Activated CD4-positive, alpha-beta memory T cell treated with anti-CD3 and anti-CD28 coated beads, Interleukin-2, amount 10 ng/mL, durations not matched to agents 7 days and 5 days (primary cell): ENCODE measurements at places on chromosomes 12 and 14. TPM values are rescaled to one million over a fixed set of nuclear protein-coding genes. Genes with fewer than 3 reads are reported as not detected.

- DNase-seq, result no peak
Measured at GRCh38 chr12:112115259-112116045, 6.9 kb upstream of the NAA25 start.

- DNase-seq, result no peak
Measured at GRCh38 chr12:5588176-5588575, 156.3 kb downstream of the NTF3 start.

DNA sequence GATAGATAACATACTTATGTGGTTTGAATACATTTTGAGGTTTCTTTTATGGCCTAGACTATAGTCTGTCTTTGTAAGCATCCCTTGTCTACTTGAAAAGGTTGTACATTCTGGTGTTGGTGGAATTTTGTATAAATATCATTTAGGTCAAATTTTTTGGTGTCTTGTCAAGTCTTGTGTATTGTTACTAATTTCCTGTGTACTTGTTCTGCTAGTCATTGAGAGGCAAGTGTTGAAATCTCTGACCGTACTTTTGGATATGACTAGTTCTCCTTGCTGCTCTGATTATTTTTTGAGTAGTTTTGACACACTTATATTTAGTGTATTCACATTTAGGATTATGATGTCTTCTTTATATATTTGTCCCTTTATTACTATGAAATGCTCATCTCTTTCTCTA, 219.6 kb downstream of the CCDC91 start:
- DNase-seq, result no peak

GRCh38 chr12:13179211-13180074, 17.1 kb upstream of the EMP1 start:
- peak; percentile 81 for DNase-seq

The FSCB gene
- total RNA-seq, result not detected

- DNase-seq, result no peak
Measured at GRCh38 chr14:70701610-70702009, 59.9 kb downstream of the TTC9 start.

The EGLN3 gene
- 10.9 TPM for total RNA-seq

DNA sequence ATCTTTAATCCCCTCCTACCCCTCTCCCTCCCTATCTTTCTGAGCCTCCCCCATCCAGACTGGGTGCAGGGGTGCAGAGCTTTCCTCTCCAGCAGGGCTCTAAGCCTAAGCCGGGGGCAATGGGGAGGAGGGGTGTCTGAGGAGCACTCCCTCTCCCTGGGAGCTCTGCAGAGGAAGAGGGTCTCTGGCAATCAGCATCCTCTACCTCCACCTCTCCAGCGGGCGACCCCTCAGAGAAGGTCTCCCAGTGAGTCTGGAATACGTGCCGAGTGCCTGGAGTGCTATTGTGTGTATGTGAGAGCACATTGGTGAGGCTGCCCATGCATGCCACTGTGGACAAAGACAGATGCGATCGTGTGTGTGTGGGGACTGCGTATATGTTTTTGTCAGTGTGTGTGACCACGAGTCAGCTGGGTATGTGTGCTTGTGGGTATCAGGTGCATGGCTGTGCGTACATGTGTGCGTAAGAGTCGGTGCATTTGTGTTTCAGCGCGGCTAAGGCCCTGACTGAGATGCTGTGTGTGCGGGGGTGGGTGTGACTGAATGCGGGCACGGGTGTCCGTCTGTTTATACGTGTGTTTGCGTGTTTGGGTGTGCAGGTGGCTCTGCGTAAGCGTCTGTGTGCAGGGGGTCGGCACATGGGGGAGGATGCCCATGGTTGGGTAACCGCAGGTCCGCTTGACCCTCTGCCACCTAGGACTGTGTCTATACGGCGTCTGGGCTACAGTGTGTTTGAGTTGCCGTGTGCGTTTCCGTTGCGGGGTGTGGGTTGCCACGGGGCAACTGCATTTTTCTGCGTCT, 905 bp upstream of the DLK1 start:
- no peak for DNase-seq

- DNase-seq, result no peak
Measured at GRCh38 chr14:57974896-57975295, 109.0 kb upstream of the SLC35F4 start.

DNA sequence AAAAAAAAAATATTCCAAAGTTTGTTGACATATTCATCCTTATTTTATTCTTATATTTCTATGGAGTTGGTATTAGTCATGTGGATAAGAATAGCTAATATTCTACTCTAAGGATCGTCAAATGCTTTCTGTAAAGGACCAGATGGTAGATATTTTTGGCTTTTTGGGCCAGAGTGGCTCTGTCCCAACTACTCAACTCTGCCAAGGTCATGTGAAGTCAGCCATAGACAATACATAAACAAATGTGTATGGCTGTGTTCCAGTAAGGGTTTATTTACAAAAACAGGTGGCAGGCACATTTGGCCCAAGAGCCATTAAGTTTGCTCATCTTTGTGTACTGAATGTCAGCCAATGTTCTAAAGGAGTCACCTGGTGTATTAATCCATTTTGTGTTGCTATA, 131.8 kb downstream of the TBX5 start:
- DNase-seq, result no peak

The SLC35E3 gene
- 8.8 TPM for total RNA-seq

- DNase-seq, result no peak
Measured at GRCh38 chr14:54789166-54789565, 113.5 kb downstream of the GCH1 start.

DNA sequence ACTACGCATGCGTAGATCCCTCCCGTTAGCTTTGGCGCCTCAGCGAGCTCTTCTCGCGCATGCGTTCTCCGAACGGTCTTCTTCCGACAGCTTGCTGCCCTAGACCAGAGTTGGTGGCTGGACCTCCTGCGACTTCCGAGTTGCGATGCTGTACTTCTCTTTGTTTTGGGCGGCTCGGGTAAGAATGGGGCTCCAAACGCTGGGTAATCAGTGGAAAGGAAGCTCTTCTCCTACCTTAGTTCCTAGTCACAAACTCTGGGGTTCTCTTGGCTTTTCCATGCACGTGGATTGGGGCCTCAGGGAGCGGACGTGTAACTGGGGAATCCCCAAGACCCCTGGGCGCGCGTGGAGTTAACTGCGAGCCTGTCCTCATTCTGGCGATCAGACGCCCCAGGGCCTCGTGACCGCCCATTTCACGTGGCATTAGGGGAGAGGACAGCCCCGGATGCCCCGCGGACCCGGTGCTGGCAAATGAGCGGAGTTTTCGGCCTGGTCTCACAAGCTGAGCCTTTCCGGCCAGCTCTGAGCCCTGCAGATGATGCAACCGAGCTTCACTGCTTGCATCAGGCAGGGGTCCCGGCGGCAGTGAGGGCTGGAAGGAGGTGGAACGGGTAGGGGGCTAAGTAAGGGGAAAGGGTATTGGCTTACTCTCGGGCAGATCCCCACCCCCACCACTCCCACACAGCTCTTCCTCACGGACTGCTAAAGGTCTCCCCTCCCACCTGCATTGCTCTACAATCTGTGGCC, at the start of gene SHMT2:
Gene SHMT2 (plus strand): TSS at position 78 of the 747 bp plus-strand sequence. CDS start 68 bp downstream, at position 146.
- peak; percentile 93 for DNase-seq

The PAX9 gene
- total RNA-seq, result not detected

The ASPG gene
- not detected for total RNA-seq

The MYF5 gene
- total RNA-seq, result not detected

- peak; percentile 66 for DNase-seq
Measured at GRCh38 chr12:89542912-89543592, 17.2 kb upstream of the POC1B start.

DNA sequence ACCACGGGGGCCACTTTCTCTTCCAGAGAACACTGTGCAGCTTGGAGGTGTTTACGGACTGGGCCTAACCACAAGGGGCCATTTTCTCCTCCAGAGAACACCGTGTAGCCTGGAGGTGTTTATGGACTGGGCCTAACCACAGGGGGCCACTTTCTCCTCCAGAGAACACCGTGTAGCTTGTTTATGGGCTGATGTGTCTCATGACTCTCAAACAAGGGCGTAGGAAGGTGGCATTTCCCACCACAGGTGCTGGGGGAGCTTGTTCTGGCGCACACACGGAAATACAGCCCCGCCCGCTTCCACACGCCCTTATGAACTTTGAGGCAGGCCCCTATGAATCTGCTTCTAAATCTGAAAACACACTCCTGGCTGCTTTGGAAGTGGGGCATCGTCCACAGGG, 174.6 kb upstream of the SFSWAP start:
- peak; percentile 27 for DNase-seq

- no peak for DNase-seq
Measured at GRCh38 chr14:73162251-73162650, 25.9 kb downstream of the PSEN1 start.

The TAS2R46 gene
- 0.95 TPM for total RNA-seq

The PLEKHH1 gene
- total RNA-seq, result 0.53 TPM

GRCh38 chr14:94539181-94539580, 22.1 kb upstream of the SERPINA4 start:
- DNase-seq, result peak; percentile 1

- DNase-seq, result no peak
Measured at GRCh38 chr12:61999311-61999710, 260.9 kb upstream of the USP15 start.

- no peak for DNase-seq
Measured at GRCh38 chr12:55850401-55850800, 7.7 kb upstream of the MMP19 start.

The HOXC9 gene
- total RNA-seq, result not detected

The STAB2 gene
- not detected for total RNA-seq

DNA sequence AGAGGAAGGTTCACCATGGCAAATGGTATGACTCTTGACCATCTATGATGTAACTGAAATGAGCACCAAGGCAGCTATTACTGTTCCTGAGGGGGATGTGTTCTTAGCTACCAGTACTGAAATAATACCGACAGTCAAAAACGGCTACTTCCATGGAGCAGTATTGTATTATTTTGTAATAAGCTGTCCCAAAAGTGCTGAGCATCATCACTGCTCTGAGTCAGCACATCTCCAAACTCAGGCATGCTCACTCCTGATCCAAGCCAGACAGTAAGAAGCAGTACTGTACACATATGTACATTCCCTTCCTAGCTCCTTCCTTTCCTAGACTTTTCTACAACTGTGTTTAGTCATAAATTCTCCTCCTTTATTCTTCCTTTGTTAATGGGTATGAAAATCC, 8.6 kb downstream of the VTI1B start:
- no peak for DNase-seq

DNA sequence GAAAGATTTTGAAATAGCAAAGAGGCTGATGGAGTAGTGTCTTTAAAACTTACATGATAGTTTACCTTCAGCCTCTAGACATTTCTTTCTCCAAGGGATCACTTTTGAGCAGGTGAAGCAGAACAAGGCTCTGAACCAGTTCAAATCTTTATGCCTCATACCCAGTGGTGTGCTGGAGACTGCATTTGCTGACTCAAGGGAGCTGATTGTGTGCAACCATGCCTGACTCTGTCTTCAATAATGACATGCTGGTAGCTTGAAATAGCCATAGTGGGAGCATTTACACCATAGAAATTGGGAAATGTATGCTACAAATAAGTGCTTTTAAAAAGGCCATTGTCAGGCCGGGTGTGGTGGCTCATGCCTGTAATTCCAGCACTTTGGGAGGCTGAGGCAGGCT, 482.0 kb downstream of the TMTC2 start:
- DNase-seq, result no peak

The AMHR2 gene
- total RNA-seq, result not detected

The NKX2-8 gene
- total RNA-seq, result not detected
